ENCODE measurements at places on chromosomes 4 and X.

- no peak for DNase-seq
Measured at GRCh38 chrX:140297273-140297672, 207.6 kb downstream of the SOX3 start.

GRCh38 chr4:6250235-6250983 lies 19.2 kb upstream of the WFS1 start:
- peak; percentile 68 for DNase-seq

DNA sequence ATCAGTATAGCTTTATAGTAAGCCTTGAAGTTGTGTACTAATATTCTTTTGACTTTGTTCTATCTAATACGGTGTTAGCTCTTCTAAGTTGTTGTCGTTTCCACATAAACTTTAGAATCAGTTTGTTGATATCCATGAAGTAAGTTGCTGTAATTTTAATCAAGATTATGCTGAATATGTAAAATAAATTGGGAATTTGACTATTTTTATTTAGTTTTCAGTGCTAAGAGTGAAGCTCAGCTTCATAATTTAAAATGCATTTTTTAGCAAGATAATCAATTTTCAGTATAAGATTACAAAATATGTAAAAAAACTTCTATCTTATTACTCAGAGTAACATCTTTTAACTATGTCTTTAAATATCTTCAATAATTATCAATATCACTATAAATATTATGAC lies 1374.8 kb downstream of the PCDH7 start:
- no peak for DNase-seq

- DNase-seq: no peak
Measured at GRCh38 chr4:130368668-130369067, 1272.7 kb downstream of the C4orf33 start.

DNA sequence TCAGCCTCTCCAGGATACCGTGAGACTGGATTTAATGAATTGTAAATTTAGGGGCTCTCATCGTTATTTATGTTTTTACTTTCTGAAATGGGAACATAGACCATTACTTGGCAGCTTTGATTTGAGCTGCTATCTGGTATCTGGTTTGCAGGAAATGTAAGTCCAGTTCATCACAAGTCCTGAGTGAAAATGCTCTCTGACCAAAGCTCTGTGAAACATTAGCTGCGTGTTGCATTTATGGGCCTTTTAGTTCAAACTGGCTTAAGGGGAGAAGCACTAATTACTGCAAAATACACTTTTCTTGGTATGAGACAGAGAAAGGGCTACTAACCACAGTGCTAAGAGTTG lies 420 bp downstream of the CC2D2A start:
- no peak for DNase-seq

DNA sequence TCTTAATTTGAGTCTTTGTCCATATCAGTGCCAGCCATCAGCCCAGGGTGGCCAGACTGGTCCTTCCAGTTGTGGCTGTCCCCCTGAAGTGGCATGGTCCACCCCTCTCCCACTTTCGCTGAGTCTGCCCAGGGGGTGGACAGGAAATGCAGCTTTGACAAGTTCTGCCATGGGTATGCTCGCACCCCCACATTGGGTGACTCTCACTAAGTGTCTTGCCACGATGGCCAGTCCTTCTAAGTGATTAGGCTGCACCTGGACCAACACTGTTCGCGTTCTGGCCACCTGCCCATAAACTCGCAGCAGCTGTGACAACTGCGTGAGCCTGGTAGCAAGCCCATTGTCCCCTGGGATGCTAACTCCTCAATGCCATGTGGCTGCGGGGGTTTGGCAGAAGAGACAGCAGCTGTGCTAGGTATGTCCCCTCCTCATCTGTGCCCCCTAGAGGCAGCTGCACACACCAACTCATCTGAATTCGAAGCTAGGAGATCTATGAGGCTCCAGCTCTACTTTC lies 10.0 kb upstream of the LNX1 start:
- DNase-seq: no peak

DNA sequence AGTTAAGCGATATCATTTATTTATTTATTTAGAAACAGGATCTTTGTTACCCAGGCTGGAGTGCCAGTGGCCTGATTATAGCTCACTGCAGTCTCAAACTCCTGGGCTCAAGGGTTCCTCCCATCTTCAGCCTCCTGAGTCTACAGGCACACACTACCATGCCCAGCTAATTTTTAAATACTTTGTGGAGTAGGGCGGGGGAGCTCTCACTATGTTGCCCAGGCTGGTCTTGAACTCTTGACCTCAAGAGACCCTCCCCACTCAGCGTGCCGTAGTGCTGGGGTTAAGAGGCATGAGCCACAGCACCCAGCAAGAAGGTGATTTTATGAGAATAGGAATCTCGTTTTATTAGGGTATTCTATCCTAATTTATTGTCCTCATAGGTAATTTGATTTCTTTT lies 3.9 kb upstream of the UFSP2 start:
- DNase-seq: no peak

DNA sequence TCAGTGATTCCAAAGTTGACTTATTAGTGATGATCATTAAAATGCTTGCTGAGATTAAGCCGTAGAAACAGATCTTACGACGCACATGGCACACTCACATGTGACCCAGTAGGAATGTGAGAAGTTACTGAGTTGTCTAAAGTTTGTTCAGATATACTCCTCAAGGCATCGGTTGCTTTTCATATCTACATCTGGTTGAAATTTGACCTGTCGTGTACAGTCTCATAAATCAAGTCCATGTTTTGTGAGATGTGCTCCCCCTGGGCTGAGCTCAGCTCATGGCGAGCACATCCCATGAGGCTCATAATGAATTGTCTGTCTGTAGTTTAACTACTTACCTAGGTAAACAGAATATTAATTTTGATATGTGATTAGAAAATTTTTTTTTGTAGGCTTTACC lies 67.0 kb downstream of the TNIP2 start:
- no peak for DNase-seq

GRCh38 chr4:105453550-105454205 lies 20.2 kb downstream of the PPA2 start:
- DNase-seq: no peak

- no peak for DNase-seq
Measured at GRCh38 chr4:119479835-119480234, 148.8 kb downstream of the PDE5A start.

DNA sequence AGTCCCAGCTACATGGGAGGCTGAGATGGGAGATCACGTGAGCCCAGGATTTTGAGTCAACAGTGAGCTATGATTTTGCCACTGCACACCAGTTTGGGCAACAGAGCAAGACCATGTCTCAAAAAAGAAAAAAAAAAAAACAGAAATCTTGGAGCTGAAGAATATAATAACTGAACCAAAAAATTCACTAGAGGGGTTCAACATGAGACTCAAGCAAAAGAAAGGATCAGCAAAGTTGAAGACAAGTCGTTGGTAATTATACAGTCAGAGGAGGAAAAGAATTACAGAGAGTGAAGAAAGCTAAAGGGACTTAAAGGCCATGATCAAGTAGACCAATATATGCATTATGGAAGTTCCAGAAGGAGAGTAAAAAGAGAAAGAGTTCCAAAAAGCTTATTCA lies 26.9 kb downstream of the SHROOM4 start:
- no peak for DNase-seq

DNA sequence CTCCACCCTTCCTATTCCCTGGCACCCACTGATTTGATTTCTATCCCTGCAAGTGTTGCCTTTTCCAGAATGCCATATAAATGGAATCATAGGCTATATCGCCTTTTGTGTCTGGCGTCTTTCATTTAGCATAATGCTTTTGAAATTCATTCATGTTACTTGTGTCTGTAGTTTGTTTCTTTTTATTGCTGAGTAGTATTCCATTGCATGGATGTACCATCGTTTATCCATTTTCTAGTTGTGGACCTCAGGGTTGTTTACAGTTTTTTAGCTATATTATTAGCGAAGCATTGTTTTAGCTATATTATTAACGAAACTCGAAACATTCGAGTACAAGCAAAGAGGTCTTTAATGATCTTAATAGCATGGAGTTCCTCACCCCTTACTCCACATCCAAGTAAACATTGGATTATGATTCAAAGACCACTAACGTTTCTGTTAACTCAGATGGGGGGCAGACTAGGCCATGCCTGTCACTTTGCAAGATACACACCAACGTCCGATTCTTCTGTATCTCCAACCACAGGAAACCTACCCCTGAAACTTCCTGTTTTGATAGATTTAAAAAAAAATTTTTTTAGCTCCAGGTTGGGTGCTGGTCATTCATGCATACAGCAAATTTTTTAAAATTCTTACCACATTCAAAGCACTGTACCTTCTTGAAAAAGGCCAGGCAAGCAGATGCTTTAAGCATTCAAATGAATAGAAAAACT lies 1.1 kb downstream of the DCK start:
- no peak for DNase-seq

GRCh38 chrX:95427389-95427788 lies 1257.3 kb upstream of the DIAPH2 start:
- no peak for DNase-seq

- no peak for DNase-seq
Measured at GRCh38 chr4:40231316-40231863, 34.6 kb downstream of the RHOH start.

DNA sequence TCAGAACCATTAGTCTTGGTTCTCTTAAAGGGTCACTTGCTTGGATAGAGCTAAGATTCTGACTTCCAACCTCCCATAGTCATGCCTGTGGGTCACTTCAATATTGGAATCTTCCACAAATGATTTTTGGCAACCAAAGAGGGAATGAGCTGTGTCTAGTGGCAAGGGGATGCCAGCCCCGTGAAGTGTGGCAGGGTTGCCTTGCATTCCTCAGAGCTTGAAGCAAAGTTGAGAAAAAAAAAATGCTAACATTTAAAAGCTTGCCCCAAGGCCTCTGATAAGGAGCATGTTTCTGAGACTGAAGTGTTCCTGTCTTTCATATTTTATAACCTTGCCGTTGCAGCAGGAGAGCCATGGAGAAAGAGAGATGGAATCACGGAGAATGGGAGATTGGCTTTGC lies 120.2 kb downstream of the PAPSS1 start:
- DNase-seq: no peak

GRCh38 chr4:142671516-142671915 lies 174.6 kb downstream of the INPP4B start:
- DNase-seq: no peak

DNA sequence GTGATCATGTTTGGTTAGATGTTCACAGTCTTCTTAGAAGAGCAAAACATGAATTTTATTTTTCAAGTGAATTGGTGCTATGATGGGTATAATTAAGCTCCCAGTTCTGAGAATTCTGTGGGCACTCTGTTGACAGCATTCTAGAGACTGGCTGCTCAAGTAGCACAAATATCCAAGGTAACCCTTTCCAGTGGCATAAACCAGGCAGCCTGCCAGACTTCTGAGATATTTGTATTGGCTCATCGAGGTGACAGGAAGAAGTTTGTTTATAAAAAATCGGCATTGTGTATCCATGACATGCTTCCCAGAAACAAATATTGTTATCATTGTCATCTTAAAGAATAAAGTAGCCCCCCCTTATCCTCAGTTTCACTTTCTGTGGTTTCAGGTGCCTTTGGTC lies 28.3 kb downstream of the LANCL3 start:
- DNase-seq: no peak

GRCh38 chr4:186557061-186557460 lies 1.7 kb upstream of the MTNR1A start:
- no peak for DNase-seq

- no peak for DNase-seq
Measured at GRCh38 chrX:17654116-17654515, 83.2 kb upstream of the SCML1 start.

- no peak for DNase-seq
Measured at GRCh38 chrX:39750848-39751247, 346.9 kb downstream of the BCOR start.

GRCh38 chr4:108637856-108638255 lies 12.5 kb upstream of the OSTC start:
- no peak for DNase-seq

DNA sequence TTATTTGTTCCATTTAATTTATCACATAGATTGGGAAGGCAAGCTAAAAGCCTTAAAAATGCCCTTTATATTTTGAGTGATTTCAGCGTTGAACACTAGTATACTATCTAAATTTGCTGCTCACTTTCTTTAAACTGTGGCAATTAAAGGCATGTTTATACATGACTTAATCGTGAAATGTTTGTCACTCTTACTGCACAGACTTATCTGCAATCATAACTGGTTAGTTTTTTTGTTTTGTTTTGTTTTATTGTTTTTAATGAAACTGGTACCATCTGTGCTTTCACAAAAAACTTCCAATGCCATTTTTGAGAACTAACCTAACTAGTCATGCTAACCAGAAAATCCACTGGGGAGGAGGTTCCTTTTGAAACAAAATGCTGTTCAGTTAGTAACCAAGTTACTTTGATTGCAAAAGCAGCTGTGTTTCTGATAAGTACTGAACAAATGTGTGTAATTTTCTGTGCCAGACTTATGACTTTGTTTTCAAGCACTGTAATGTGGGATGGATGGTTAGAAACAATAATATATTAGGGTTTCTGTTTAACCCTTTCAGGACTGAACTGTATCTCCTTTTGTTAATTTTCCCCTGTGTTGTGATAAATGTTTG lies 56.1 kb downstream of the CCKAR start:
- no peak for DNase-seq

- DNase-seq: no peak
Measured at GRCh38 chr4:24862073-24862751, 50.6 kb downstream of the CCDC149 start.

DNA sequence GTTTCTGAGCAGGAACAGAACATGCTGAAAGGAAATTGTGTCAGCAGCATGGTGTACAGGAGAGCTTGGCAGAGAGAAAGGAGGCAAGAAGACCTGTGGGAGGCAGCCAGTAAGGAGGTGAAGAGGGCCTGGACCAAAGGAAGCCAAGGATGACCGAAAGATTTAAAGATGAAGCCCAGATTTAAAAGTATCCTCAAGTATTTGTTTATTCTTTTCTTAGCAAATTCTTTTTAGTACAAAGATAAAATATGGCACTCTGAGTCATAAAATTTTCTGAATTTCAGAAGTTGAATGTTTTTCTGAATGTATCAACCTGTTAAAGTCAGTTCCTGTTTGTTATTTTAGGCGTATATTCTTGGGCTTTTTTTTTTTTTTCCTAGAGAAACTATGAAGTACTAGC lies 3.5 kb downstream of the PKD2 start:
- no peak for DNase-seq

DNA sequence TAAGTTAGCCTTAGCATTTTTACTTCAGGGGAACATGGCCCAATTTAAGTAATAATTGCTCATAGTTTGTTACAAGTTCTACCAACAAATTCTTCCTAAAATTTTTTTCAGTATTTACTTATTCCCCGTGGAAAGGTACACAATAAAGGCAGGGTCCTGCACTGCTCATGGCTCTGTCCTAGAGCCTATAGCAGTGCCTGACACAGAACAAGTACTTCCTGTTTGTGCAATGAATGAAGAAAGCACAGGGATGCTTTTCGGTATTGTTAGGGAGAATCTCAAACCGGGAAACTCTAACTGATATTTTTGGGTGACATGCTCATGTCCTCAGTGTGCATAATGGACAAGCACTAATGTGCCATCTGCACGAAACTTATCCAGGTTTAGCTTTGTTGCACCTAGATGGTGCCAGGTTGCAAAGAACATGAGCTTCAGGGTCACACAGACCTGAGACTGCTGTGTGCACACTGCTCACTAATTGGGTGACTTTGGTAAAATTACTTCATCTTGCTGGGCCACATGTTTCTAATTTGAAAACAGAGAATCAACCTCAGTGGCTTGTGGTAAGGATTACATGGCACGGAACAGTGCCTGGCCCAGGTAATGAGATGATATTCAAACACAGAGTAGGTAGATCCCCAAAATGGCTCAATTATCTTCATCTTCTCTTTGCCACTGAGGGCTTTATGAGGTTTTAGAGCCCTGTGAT lies 175.8 kb upstream of the NPY2R start:
- DNase-seq: no peak
